ENCODE measurements at places on chromosomes 1 and 21.

- no peak for DNase-seq
These were observed 193.9 kb downstream of the FMN2 start for GRCh38 chr1:240285540-240285939.

- DNase-seq: no peak
These were observed 111.6 kb downstream of the CYYR1 start for GRCh38 chr21:26461500-26461899.

GRCh38 chr1:41495210-41495948, 10.9 kb upstream of the EDN2 start:
- DNase-seq: no peak

DNA sequence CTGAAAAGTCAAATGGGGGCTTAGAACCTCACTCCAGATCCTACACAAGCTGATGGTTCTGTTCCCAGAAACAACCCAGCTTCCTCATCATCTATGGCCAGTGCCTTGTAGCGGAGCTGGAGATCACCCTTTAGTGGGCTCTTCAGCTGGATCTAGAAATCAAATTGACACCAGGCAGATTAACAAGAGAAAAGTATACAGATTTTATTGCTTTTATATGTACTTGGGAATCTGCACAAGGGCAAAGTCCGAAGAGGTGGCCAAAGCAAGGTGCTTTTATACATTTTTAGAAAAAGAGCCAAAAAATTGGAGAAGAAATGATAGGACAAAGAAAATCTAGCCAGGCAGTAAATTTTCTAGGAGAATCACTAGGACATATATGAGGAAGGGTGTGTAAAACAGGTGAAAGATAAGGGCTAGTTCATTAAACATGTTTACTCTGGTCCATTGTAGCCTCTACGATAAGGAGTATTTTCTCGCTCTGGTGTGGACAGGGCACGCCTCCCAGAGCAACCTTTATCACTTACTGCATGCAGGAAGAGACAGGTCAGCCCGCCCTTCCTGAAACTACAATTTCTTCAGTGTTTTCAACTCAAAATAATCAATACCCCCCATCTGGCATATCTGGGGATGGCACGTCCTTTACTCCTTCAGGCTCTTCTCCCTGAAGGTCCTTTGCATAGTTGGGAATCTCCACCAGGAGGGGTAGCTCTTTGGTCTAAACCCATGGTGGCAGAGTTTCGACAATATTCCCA, 14.0 kb upstream of the LGALS8 start:
- no peak for DNase-seq

DNA sequence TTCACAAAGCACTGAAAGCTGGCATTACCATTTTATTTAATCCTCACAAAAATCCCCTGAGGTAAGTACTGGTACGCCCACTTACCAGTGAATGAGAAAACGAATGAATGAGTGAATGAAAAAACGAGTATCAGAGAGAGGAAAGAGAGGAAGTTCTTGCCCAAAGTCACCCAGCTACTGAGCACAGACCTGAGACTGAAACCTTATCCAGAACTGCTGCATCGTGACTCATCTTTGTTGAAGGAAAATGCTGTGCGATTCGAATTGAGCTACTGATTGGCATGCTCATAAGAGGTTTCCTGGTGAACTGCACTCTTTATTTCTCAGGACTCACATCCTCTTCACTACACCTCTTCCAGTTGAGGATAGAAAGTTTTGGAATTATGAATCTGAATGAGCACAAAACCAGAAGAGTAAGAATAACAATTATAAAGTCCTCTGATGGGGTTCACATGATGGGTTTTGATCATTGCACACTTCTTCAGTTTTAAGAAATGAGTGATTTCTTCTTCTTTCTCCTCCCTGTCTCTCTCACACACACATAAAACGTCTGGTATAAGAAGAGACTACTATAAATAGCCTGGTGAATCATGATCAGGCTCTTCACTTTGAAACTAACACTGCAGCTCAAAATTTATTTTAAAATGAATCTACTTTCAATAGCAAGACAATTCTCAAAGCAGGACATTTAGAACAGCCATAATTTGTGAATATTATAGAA, 32.1 kb downstream of the IL12RB2 start:
- DNase-seq: no peak

- DNase-seq: peak; percentile 54
These were observed 7.3 kb upstream of the CA6 start for GRCh38 chr1:8938232-8938999.

DNA sequence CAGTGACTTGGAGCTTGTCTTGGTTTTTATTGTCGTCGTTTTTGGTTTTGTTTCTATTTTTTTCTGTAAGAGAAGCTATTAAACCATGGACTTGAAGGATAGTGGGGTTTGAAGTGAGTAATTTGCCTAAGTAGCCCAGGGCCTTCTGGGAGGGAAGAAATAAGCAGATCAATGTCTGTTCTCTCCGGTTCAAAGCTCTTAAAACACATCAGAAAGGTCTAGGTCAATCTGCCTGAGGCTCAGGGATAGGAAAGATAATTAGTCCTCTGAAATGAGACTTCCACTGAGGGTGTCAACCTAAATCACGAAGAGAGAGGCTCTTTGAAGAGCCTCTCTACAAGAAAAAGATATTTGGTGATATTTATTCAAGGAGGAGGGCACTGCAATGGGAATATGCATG, 178.0 kb downstream of the MATN1 start:
- no peak for DNase-seq

DNA sequence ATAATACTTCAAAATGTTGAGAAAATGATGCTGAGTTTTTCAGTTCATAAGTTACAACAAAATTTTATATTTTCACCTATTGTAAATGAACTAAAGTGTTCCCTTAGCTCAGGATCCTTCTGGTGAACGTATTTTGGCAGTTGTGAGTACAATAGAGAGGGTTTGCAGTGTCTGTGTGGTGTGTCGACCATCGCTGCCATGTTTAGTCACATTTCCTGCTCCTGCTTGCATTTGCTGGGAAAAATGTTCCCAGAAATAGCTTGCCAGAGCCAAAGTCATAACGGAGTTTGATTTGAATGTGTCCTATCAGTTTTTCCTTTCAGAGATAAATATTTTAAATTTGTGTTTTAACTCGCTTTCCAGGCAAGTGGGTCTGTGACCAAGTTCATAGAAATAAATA, 117.1 kb upstream of the COL6A1 start:
- no peak for DNase-seq

DNA sequence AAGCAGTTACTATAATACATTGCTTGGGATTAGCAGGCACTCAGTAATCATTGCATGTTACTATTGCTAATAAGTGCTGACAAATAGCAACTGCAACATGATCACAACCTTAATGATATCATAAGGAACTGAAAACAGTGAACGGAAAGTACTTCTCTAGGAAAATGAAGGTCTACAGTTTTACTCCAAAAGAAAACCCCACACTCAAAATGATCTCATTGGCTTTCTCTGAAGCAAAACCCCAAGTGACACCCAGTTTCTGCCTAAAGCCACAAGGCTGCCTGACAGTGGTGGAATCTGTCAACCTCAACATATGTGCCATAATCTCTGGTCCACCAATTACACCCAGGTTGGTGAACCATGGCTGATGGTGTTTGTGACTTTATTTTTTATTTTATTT, 137.6 kb downstream of the PTGER3 start:
- no peak for DNase-seq

- no peak for DNase-seq
These were observed 24.4 kb downstream of the RCAN1 start for GRCh38 chr21:34590520-34590919.

GRCh38 chr21:40381111-40381510, 465.8 kb downstream of the DSCAM start:
- no peak for DNase-seq

- DNase-seq: no peak
These were observed 68.1 kb upstream of the RRP15 start for GRCh38 chr1:218217040-218217439.

DNA sequence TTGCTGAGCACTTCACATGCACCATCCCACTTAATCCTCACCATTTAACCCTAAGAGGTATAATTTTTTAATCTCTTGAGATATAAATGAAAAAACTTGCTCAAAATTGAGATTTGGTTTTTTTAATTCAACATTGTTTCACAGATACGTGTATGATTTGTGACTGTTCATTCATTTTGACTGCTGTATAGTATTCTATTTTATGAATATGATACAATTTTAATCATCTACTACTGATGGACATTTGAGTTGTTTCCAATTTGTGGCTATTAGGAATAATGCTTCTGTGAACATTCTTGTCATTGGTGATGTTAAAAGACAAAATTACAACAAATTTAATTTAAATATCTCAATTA, 617 bp upstream of the ZMYM6 start:
- no peak for DNase-seq

DNA sequence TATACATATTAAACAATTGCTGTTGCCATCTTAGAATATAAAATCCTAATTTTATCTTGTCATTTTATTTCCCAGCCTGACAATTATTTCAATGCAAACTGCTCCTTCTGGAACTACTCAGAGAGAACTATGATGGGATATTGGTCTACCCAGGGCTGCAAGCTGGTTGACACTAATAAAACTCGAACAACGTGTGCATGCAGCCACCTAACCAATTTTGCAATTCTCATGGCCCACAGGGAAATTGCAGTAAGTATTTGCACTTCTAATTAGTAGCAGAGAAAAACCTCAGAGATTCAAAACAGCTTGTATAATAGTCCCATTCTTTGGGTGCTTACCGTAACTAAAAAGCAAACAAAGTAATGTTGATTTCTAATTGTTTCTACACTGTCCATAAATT, 167.2 kb downstream of the ADGRL2 start:
- no peak for DNase-seq

DNA sequence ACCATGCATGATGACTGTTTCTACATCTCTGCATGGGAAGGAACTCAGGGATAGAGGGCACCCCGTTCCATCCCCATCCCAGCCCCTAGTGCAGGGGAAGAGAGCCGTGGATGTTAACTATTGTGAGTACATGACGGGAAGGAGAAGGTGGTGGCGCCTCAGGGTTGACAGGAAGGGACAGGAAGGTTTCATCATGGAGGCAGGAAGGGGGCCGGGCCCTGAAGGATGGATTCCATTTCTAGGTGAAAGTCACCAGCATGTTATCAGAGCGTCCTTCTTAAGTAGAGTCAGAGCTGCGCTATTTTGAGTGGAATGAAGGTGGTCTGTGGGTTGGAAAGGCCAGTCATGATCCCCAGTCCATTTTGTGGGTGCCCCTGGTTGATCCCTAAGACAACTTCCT, 25.1 kb upstream of the ZNF648 start:
- DNase-seq: no peak

DNA sequence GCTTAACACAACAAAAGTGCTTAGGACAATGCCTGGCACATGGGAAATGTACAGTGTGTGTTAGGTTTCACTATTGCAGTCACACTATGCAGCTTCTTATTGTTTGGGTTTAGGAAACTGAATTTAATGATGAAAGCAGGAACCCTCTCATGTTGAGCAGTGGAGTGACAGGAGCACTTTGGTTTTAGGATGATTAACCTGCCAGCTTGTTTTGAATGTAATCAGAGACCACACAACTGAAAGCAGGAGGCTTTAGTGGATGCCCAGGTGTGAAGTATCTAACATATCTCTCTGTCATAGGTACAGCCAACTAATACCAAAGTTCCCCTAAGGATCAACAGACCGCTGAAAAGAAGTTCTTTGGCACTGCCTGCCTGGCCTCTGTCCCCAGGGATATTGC, 406.9 kb upstream of the USP24 start:
- no peak for DNase-seq

Data from CD8-positive, alpha-beta T cell (primary cell).